Right hindlimb (tissue), 1 donor: ENCODE measurements at places on chromosomes 5 and 9.

GRCh38 chr9:99239341-99240060 is 17.4 kb downstream of the SEC61B start:
- DNase-seq, result no peak

DNA sequence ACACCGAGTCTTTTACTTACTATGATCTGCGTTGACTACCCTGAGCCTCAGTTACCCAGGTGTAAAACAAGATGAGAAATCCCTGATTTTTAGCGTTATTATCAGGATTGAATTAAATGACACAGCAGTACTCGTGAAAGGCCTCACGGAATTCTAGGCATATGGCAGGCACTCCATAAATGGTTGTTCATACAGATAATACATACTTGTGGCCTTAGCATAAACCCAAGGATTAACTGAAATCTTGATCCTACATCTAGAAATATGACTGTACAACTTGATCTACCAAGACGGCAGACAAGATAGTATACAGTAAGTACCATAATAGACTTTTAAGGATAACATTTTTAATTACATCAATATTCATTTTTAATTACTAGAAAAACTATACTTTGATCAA is 409.8 kb downstream of the BNC2 start:
- no peak for DNase-seq

GRCh38 chr5:164934039-164934438 is 1428.6 kb downstream of the MAT2B start:
- no peak for DNase-seq

DNA sequence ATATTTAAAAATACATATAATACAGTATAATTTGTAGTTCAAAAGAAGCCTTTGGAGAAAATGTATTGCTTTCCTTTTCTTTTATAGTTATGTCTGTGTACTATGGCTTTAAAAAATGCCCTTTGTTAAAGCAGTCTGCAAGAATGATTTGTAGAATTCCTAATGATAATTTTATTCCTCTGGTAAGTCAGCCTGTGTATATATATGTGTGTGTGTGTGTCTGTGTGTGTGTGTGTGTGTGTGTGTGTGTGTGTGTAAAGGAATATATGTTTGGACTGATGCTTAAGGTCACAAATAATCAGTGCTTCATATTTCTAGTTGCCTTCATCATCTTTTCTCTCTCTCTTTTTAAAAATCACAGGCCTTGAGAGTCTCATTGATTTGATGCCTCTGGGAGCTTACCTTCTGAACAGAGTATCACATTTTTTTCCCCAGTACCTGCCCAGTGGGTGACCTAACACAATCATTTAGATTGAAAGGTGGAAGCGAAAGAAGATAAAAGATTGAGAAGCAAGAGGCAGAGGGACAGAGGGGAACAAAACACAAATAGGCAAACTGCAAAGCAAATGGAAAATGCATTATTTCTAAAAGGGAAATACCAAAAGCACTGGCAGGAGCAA is 709.2 kb upstream of the DMAC1 start:
- DNase-seq, result no peak

- no peak for DNase-seq
These were observed 68.7 kb downstream of the DENND1A start for GRCh38 chr9:123861086-123861755.

DNA sequence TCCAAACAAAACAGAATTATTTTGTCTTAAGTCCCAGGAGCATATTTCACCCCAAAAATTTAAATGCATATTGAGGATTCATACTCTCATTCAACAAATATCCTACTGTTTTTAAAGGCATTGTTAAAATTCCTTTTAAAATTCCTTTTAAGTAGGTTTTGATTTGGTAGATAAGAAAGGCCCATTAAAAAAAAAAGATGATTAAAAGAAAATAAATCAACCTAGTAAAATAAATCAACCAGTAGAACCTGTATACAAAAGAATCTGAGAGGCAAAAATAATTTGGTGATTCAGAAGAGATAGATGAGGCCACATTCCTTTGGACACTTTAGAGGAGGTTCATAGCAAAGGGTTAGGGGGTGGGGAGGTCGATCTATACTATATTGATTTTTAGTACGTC is 585.3 kb upstream of the TLE4 start:
- DNase-seq, result no peak

DNA sequence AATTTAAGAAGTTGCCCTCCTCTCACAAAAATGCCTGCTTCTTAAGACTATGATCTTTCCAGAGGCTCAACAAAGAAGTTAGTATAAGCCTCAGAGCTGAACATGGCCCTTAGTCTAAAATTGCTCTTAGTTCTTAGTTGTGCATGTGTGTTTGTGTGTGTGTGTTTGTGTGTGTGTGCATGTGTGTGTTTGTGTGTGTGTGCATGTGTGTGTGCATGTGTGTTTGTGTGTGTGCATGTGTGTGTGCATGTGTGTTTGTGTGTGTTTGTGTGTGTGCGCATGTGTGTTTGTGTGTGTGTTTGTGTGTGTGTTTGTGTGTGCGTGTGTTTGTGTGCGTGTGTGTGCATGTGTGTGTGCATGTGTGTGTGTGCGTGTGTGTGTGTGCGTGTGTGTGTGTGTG is 15.8 kb downstream of the IL31RA start:
- no peak for DNase-seq

DNA sequence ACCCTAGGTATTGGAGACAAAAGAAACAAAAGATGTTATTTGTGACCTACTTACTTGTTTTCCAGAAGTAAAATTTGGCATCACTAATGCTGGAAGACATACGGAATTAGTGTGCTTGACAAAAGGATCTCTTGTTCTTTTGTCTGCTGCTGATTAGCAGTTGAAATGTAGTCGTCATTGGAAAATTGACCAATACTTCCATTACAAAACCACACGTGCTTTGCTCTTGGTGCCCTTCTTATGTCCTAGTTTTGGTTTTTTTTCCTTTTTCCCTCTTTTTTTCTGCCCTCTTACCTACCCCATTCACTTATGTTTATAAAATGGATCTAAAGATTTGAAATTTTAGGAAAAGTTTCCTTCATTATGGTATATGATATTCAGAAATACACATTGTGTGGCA is 197.4 kb downstream of the FER start:
- DNase-seq, result no peak

- DNase-seq, result peak; percentile 47
These were observed 28.7 kb downstream of the CDKN2A start for GRCh38 chr9:21965401-21965951.
